ENCODE measurements at places on chromosomes 3 and 15.

GRCh38 chr15:27238209-27238608, 267.2 kb downstream of the GABRG3 start:
- DNase-seq, result no peak

GRCh38 chr3:73762855-73763254, 138.1 kb upstream of the PDZRN3 start:
- DNase-seq, result no peak

GRCh38 chr3:146914409-146914808, 309.3 kb upstream of the PLSCR5 start:
- DNase-seq, result no peak

GRCh38 chr3:72421126-72421525, 427.1 kb downstream of the SHQ1 start:
- no peak for DNase-seq

DNA sequence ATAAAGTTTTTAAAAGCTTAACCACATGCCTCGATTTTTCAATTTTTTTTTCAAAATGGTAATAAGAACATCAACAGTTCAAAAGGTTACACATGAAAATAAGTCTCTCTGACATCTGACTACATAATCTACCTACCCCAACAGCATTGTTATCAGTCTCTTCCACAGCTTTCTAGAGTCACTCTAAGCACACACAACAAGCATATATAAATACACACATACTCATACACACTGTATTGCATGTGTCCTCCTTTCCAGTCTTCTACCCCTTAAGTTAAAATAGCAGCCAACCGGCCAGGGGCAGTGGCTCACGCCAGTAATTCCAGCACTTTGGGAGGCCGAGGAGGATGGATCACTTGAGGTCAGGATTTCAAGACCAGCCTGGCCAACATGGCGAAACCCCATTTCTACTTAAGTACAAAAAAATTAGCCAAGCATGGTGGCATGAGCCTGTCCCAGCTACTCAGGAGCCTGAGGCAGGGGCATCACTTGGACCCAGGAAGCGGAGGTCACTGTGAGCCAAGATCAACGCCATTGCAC, 12.2 kb downstream of the TBL1XR1 start:
- no peak for DNase-seq

DNA sequence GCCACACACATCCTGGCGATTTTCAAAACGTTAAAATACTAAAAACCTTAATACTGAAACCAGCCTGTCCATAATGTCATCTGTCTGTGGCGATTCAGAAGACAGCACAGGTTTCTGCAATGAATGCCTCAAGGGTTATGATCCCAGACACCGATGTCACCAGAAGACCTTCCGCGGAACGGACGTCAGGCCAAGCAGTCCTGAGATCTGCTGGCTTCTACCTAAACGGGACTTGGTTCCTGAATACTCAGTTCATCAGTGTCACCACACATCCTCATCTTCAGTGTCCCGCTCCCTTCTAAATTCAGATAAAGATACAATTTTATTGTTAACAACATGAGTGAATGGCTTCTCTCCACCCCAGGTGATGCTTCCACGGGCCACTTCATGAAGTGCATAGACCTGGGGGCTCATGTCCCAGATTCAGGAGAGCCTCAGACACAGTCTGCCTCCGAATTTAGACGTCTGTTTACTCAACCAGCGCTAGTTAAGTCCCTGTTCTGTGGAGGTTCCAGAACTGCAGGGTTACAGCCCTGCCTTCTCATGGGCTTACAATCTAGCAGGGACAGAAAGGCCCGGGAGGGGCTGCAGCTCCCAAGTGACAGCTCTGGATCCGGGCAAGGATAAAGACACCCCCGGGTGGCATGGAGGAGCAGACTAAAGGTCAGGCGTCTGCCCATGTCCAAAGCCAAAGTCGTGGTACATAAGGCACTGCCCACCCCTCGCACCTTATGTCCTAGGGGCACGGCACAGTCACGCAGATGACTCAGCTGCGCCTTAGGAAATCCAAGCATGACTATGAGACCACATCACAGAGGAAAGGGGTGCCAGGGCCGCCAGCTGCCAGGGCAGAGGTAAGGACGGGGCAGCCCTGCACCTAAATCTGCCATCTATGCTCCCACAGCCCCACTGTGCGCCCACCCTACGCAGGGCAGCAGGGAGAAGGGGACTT, 75.9 kb downstream of the VGLL4 start:
- no peak for DNase-seq

- no peak for DNase-seq
Measured at GRCh38 chr3:24523988-24524727, 29.5 kb upstream of the THRB start.

- DNase-seq, result no peak
Measured at GRCh38 chr3:46695177-46695961, 1.9 kb upstream of the ALS2CL start.

- no peak for DNase-seq
Measured at GRCh38 chr15:77513226-77513625, 92.5 kb downstream of the HMG20A start.

DNA sequence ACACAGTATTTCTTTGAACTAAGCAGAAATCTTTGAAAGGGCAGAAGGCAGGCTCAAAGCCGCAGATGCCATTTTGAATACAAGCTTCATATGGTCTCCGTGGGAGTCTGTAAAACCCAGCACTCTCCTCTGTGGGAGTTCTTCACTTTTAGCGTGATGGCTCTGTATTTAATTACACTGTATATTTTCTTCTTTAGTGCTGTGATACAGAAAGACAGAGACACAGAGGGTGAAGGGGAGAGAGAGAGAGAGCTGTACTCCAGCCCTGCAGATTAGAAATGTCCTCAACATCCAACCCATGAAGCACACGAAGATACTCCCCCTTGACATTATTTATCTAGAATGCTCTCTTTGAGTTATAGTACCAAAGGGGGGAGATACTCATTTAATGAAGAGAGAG, 752.6 kb upstream of the NR2F2 start:
- no peak for DNase-seq

GRCh38 chr3:194271460-194272035, 79.6 kb downstream of the CPN2 start:
- DNase-seq, result no peak

DNA sequence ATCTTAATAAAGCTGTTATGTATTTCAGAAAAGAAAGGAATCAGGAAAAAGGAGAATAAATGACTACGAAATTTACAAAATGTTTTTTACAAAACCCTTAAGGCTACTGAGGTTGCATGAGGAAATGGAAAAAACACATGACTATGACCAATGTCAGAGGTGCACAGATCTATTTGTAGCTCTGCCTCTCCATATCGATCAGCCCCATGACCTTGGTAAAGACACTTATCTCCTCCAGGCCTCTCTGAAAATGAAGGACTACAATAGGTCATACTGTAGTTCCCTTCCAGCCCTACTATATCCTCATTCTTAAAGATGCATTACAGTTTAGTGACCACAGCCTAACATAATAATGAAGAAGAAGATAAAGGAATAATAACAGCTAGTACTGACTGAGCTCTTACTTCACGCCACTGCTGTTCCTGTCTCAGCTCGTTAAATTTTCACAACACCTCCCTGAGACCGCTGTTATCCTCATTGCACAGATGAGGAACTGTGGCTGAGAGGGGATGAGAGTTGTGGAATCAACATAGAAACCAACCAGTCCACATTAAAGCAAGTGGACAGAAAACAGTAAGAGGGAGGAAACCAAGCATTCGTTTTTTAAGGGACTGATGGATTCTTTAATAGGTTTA, 163.2 kb downstream of the MAGI1 start:
- no peak for DNase-seq

GRCh38 chr3:14016900-14017475, 107.7 kb downstream of the CHCHD4 start:
- no peak for DNase-seq

GRCh38 chr3:36796881-36797280, 32.5 kb upstream of the DCLK3 start:
- no peak for DNase-seq

GRCh38 chr3:20837676-20838302, 651.8 kb upstream of the SGO1 start:
- no peak for DNase-seq

DNA sequence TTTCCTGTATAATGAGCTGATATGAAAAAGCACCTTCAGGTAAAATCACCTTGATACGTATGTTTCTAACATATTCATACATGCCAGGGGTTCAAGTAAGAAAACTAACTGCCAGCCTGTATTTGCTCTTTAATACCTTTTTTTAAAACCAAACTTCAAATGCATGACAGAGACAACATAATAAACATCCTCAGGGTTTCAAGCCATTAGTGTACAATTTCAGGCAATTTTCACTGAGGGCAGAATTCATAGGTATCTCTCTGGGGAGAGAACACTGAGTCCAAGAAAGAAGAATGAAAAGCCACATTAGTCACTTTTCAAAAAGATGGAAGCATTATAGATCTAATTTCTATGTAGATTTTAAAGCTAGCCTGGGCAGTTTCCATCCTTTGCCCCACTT, 26.9 kb downstream of the MINDY4B start:
- no peak for DNase-seq

- peak; percentile 62 for DNase-seq
Measured at GRCh38 chr15:74433592-74434262, at the start of gene SEMA7A. Gene SEMA7A (minus strand): TSS chr15:74433958. CDS start chr15:74433918, 40 bp downstream.

GRCh38 chr15:56367156-56367555, 1.9 kb downstream of the TEX9 start:
- no peak for DNase-seq

DNA sequence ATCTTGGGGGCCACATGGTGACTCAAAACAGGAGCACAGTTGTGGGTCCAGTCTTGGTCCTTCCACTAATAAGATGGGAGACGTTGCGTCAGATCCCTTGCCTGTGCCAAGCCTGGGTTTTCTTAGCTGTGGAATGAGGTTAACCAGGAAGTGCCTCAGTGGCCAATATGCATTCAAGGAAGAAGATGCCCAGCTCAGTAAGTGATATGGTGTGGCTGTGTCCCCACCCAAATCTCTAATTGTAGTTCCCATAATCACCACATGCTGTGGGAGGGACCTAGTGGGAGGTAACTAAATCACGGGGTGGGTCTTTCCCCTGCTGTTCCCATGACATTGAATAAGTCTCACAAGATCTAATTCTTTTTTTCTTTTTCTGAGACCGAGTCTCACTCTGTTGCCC, 6.4 kb downstream of the ALG1L2 start:
- DNase-seq, result no peak

GRCh38 chr15:77208241-77208640, 137.3 kb upstream of the TSPAN3 start:
- no peak for DNase-seq

Measured in amygdala (tissue), 56 donors.